ENCODE measurements at places on chromosomes 1 and 21.

GRCh38 chr1:11783556-11783955 lies 21.6 kb downstream of the C1orf167 start:
- DNase-seq, result no peak

DNA sequence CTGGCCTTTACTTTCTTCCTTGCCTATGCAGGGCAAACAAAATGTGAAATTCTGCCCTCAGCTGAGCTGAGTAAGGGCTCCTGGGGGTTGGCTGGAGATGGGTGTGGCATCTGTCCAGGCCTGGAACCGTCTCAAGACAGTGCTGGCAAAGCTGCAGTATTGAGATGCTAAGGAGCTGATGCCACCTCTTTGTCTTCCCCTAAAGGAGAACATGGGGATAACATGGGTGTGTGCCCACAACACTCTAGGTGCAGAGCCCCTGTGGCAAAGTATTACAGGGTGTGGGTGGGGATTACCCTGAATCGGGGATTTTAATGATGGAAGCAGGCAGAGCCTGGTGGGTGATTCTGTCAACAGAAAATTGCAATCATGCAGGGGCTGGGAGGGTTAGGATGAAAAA lies 2.5 kb upstream of the ST3GAL3 start:
- no peak for DNase-seq

DNA sequence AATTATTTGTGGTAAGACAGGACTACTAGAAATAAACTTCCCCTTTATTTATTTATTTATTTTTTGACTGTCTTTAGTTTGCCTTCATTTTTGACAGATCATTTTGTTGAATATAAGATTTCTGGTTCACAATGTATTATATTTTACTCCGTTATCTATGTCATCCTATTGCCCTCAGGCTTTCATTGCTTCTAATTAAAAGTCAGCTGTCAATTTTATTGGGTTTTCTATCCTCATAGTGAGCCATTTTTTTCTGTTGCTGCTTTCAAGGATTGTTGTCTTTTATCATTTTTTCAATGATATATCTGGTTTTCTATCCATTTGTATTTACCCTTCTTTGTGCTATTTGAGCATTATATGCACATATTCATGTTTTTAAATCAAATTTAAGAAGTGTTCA lies 866.2 kb downstream of the LRRIQ3 start:
- no peak for DNase-seq

GRCh38 chr1:201311356-201312011 lies 28.2 kb downstream of the PKP1 start:
- no peak for DNase-seq

GRCh38 chr1:98523256-98523655 lies 138.3 kb upstream of the SNX7 start:
- DNase-seq, result no peak

DNA sequence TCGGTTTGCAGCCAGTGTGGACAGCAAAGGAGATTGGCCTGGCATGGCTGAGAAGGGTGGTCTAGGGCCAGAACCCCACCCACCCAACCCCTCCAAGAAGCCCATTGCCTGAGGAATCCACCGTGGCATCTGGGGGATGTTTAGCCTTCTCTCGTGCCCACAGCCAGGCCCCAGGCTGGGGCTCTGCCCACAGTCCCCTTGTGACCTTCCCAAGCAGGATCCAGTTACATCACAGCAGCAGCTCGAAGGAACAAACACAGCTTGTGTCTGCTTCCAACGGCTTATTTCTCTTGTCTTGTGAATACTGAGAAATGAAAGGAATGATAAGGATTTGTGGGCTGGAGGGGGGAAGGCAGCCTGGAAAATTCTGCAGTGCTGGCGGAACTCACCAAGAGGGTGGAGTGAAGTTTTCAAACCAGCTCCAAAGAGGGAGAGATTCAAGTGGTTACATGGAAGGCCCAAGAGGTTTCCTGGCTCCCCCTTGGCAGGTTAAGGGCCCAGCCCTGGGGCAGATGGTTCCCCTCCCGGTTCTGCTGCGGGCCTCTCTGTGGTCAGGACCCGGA lies 61.6 kb downstream of the DHRS3 start:
- DNase-seq, result no peak

- no peak for DNase-seq
These were observed 84.3 kb upstream of the SPATA6 start for GRCh38 chr1:48556186-48556850.

- no peak for DNase-seq
These were observed 152.2 kb downstream of the PEX14 start for GRCh38 chr1:10626791-10627410.

DNA sequence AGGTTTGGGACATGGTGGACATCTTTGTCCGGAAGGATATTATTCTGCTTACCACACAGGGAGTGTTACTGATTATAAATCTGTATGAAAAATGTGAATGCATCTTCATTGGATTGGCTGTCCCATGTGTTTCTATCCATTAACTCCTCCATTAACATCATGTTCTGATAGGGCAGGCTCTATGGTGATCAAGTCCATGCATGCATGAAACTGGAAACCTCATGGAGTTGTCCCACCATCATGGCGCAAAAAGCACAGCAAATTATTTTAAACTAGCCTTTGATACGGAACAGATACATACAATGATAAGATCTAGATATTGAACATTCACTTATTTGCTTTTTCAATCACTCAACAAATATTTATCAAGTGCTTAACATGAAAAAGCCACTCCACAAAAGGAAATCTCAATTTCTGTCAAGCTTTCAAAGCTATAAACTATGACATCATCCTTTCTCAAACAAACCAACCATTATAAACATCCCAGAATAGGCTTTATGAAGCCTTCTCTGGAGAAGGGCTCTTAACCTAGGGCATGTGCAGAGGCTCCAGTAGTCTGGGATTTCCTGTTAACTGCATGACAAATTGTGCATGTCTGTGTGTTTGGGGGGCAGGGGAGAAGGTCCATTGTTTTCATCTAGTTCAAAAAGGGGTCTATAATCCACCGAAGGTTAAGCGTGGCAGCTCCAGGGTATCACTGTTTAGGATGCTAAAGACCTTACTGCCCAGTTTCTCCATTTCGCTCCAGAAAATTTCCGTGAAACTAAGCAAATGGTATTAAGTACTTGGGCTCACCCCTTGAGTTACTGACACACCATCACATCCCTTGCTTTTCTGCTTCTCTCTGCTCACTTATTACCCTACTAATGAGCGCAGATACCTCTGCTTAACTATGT lies 46.1 kb downstream of the ADAMTS1 start:
- DNase-seq, result no peak

DNA sequence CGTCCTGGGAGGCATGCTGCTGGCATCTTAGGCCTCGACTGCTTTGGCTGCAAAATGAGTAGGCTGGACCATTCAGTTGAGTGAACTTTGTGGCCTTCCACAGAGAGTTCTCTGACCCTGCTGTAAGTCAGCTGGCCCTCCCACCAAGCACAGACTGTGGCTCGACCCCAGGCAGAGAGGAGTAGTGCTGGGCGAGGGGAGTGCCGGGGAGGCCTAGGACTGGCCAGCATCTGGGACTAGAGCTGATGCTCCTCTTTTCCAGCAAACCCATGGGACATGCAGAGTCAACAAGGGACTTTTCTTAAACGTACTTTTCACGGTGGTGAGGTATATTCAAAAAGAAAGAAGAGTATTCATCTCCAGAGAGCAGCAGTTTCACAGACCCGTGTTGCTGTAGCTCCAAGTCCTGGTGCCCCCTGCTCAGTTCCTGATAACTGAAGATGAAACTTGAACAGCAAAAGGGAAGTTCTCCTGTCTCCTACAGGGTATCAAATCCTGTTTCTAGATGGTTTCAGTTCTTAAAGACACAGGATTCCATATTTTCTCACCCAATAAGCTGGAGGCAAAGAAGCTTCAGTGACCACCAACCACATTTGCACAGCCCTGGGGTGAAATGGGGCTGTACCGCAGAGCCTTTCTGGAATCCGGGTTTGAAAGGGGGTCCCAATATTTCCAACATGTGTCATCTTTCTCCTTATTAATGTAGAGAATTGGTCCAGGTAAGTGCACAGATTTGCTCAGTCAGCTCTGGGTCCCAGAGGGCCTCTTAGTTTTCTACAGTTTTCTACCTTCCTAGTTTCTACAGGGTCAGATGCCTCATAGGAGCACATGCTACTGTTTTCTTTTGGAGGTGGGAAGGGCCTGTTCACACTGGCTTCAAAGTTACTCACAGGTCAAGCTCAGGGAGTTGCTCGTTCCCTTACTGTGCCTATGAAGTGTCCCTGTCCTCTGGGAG lies 20.9 kb downstream of the BATF3 start:
- no peak for DNase-seq

GRCh38 chr1:241600496-241600901 lies 39.7 kb downstream of the CHML start:
- DNase-seq, result no peak

DNA sequence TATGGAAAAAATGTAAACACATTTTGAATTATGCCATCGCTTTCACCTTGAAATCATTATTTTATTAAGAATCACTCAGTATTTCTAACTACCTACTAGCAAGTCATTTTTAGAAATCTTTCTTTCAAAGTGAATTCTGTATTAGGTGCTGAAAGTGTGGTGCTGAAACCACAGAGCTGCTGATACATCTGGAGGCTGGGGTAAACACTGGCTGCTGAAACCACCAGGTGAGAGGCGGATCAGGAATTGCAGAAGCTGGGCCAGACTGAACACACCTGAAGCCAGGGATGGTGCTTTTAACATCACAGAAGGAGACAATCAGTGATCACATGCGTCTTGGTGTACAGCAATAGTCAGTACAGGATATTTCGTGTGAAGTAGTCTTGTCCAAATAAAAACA lies 42.2 kb upstream of the KCNE1 start:
- DNase-seq, result no peak

DNA sequence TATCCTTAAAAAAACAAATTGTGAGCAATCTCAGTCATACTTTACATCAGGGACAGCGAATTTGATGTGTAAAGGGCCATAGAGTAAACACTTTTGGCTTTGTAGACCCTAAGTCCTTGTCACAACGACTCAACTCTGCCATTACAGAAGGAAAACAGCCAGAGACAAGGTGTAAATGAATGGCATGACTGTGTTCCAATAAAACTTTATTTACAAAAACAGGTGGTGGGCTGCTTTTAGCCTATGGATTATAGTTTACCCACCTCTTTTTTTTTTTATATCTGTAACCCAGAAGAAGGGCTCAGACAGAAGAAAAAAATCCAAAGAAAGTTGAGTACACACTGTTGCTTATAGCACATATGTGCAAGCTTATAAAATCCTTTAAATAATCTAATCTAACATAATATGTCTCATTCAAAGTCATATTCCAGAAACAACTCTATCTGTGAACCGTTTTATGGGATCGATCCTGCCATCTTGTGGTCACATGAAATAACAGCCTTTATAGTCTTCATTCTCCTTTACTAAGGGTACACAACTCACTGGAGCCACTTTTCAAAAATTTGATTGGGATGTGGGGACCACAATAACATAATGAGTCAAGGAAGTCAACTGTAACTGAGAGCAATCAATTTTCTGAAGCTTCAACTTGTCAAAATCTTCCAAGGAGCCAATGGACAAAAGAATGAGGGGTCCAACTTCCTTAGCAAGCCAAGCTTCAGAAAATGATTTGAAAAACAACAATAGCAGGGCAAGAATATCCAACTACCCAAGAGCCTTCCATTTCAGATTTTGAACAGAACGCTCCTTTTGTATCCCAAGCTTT lies 142.2 kb upstream of the KRTAP19-8 start:
- DNase-seq, result peak; percentile 45

GRCh38 chr1:117930484-117930883 lies 945 bp downstream of the WDR3 start:
- DNase-seq, result no peak

DNA sequence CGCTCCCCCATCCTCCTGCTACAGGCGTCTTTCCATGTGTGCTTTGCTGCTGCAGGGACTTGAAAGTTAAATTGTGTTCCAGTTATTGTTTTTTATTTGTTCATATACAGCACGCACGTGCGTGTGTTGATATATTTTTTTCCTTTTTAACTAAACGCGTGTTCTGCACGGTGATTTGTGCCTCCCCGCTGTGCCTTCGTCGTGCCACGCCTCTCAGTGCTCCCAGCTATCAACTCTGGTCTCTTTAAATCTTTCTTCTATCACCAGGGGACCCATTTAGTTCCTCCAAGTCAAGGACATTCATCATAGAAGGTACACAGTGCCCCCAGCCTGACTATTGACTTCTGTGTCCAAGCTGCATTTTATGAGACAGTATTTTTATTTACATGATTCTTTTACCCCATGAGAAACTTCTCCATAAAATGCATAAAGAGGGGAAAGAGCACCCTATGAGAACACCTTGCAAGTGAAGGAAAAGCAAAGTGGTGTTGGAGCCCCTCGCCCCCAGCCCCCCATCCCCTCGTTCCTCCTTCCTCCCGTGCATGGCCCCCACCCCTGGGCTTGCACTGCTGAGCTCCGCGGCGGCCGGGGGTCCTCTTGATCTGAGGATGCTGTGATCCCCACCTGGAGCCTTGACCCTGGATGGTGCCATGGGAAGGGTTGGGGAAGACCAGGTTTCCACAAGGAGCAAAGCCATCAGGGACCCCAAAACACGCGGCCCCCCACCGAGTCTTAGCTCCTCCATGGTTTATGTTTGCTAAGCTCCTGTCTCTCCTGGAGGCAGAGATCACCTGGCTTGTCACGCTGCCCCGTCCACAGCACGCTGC lies 45.5 kb downstream of the KCNAB2 start:
- DNase-seq, result peak; percentile 31
